Lower leg skin (tissue), 4 donors: ENCODE measurements at places on chromosomes 13 and 19. TPM values are rescaled to one million over a fixed set of nuclear protein-coding genes. Genes with fewer than 3 reads are reported as not detected.
A peak's percentile ranks its signal among the peaks of the same experiment; 100 is the strongest.

DNA sequence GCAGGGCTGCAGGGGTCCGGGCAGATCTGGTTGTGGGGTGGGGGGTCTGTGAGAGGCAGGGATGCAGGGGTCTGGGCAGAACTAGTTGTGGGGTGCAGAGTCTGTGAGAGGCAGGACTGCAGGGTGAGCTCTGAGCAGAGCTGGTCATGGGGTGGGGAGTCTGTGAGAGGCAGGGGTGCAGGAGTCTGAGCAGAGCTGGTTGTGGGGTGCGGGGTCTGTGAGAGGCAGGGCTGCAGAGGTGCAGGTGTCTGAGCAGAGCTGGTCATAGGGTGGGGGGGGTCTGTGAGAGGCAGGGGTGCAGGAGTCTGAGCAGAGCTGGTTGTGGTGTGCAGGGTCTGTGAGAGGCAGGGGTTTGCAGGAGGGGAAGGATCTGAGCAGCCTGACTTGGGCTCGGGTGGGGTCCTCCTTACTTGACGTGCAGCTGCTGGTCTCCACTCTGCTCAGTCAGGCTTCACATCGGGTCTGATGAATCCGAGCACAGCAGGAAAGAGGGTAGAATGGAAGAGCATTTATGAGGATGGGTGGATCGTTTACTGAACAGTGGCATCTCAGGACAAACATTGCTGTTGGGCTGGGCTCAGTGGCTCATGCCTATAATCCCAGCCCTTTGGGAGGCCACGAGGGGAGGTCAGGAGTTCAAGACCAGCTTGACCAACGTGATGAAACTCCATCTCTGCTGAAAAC, 31.2 kb downstream of the IGFL2 start:
- peak; percentile 53 for DNase-seq

DNA sequence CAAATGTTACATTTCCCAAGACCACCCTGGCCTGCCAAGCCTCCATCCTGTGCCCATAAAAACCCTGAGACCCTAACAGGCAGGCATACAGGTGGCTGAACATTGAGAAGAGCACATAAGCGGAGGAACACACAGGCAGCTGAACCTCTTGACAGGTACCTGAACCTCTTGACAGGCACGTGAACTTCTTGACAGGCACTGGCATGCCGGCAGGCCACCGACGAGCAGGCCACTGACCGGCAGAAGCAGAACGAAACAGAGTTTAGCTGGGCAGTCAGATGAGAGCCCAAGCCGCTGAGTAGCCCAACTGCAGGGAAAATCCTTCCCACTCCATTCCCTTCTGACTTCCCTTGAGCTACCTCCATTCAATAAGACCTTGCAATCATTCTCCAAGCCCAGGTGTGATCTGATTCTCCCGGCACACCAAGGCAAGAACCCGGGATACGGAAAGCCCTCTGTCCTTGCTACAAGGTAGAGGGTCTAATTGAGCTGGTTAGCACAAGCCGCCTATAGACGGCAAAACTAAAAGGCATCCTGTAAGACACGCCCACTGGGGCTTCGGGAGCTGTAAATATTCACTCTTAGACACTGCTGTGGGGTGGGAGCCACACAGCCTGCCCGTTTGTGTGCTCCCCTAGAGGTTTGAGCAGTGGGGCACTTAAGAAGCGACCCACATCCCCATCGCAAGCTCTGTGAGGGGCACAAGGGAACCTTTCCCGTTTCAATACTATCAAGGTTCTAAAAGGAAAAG, 2613.9 kb upstream of the PCDH20 start:
- DNase-seq, result no peak

The FGF14 gene
- 0.46 TPM for total RNA-seq

DNA sequence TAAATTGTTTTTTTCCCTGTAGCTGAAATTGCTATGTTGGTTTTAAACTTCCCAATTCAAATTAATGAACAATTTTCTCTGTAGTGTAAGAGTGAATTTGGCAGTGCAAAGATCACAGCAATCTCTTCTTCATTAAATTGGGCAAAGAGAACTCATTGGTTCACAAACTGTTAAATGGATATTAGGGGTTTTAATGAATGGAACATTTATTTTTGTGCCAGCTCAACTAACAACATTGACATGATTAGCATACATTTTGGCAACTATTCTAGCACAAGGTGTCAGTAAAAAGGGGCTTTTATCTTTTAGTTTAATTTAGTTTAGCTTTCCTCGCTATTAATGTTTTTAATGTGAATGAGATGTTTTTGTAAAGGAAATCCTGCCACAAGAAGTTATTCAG, 7.1 kb downstream of the PCDH20 start:
- DNase-seq, result no peak

The ZNF556 gene
- total RNA-seq, result not detected

DNA sequence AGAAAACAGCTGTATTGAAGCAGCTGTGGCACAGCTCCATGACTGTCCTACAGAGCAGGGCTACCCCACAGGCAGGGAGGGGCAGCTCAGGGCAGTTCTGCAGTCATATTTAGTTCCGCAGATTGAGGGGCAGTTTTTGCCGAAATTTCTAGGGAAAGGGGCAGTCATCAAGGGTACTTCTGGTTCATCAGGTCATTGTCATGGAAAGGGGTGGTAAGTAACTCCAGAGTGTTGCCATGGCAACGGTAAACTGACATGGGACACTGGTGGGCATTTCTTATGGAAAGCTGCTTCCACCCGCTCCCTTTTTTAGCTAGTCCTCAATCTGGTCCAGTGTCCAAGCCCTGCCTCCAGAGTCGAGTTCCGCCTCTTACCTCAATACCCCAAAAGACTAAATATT, 702.8 kb downstream of the LIG4 start:
- no peak for DNase-seq

The ZNF625 gene
- total RNA-seq, result 9.2 TPM

The RETN gene
- total RNA-seq, result not detected

GRCh38 chr19:44637390-44637764, 6.3 kb upstream of the PVR start:
- no peak for DNase-seq

DNA sequence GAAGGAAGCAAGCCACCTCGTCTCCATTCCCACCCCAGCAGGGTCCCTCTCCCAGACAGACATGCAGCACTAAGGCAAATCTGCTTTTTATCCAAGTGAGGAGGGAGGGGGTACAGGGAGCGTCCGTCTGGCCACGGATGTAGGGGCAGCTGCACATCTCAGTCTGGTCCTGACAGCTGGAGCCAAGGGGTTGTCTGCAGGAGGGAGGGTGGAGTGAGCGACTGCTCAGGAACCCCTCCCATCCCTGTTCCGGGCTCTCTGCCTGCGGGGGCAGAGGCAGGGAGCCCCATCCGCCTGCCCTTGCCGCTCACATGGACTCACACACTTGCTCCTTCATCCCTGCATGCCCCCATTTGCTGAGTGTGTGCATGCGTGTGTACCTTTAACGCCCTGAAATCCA, 2.5 kb downstream of the TMEM190 start:
- no peak for DNase-seq

DNA sequence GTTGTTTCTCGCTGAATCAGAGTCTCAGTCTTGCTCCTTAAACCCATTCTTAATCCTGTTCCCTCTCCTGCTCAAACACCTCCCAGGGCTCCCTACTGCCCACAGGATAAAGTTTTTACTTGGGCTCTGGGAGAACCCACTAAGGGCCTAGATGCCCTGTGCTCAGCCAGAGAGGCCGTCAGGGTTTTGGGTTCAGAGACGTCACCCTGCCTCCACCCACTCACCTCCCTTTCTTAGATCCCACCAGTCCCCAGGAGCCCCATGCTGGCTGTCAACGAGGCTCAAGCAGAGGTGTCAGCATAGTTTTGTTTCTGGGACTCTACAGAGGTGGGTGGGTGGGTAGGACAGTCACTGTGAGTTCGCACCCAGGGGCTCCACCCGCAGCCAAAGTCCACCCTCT, 15.5 kb upstream of the CYP4F2 start:
- DNase-seq, result no peak

DNA sequence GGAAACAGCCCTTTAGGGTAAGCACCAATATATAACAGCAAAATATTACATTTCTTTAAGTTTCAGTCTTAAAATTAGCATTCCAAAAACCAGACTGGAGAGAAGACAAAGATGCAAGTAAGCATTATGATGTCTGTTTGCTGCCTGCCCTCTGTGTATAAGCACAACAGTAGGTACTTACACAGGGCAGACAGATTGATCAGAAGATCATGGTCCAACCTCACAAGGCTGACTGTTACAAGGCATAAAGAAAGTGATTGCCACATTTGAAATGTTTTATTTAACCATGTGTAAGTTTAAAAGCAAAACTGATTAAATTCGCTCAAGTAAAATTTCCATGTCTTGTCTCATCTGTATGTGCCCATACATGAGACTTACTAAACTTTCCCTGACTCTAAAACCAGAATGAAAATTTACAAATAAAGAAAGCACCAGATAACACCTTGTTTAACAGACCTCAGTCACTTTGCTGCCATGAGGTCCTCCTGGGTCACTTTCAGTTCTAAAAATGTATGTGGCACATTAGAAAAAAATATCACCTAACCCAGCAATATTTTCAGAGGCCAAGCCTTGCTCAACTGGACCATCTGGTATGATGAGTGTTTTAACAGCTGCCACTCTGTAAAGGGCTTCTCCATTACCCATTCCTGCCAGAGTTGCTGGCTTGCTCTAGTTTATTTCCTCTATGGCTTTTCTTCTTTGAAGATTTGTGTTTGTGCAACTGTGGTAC, 297.0 kb downstream of the RBM26 start:
- no peak for DNase-seq

GRCh38 chr19:13959962-13960862, 7.9 kb downstream of the DCAF15 start:
- no peak for DNase-seq

DNA sequence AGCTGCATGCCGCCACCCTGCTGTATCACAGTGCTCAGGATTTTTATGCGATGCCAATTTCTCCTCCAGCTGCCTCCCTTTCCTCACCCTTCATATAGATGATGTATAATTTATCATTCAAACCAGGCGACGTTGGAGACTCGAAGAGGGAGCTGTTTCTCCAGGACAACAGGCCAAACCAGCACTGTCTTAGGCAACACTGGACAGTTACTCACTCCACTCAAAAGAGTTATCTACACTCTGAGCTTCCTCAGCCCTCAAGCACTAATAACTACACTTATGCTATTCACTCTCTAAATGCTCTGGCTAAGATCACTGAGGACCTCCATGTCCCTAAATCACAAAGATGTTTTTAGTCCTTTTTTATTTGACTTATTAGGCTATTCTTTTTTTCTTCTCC, 87.3 kb upstream of the RFC3 start:
- no peak for DNase-seq

DNA sequence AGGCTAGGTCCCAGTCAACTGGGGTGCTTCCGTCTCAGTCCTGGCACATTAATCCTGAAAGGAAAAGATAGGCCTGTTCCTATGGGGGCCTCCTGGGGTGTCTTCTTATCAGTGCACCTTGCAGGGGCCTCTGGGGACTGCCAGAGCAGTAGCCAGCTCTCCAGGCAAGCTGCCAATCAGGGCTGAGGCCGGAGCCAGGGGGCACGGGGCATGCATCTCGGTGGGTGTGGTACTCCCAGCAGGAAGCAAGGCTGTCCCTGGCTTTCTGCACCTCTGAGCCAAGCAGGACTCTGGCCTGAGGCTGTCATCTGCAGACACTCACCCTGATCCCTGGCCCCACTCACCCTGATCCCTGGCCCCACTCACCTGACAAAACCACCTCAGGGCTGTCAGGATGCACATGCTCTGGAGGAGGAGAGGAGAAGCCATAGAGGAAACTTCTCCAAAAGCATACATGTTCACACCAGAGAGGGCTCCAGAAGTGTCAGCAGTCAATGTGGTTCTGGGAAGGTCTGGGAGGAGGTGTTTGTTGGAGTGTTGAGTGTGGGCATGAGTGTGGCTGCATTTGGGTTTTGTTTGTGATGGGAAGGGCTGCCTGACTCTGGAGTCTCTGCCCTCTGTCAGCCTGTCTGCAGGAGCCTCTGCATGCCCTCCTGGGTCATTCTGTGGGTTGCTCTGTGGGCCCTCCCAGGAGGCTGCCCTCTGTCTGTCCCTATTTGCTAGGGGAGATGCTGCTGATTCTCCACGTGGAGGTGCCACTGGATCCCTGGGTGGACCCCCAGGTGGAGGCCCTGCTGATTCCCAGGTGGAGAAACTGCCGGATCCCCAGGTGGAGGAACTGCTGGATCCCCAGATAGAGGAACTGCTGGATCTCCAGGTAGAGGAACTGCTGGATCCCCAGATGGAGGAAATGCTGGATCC, 22.7 kb upstream of the KCTD15 start:
- DNase-seq, result no peak

GRCh38 chr13:50033725-50034124, 18.5 kb downstream of the KCNRG start:
- no peak for DNase-seq

DNA sequence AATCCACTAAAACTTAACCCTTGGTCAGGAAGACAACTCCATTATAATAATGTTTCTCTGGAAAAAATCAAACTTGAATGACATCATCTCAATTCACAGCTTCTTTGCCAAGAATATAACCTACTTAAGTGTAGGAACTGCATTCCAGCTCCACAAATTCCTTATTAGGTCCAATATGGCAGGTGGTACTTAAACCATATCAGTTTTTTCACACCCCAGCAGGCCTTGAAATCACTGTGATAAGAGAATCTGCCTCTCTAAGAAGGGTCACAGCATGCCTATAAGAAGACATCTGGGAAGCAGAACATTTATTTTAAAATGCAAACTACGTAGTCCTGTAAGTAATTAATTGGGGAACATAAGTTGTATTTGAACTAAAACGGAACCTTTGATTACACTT, 687.8 kb downstream of the DIAPH3 start:
- no peak for DNase-seq

GRCh38 chr19:23772675-23773063, 14.0 kb upstream of the ZNF681 start:
- no peak for DNase-seq

GRCh38 chr19:13234518-13234917, 84.3 kb downstream of the IER2 start:
- DNase-seq, result no peak

DNA sequence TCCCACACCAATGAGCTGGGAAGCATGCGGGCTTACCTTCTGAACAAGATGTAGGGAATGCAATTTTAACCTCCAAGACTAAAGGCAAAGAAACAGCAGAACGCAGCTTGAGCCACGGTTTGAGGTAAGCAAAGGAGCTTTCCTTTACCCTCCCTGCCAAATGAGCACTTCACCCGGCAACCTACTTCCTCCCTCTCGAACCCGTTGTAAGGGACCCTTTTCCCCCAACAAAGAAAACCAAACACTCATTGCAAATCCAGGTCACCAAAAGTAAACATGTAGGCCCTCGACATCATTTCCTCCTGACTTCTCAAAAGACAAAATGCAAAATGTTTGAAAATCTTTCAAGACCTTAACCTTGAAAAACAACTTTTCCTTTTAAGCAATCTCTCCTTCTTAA, 65.3 kb downstream of the ABCC4 start:
- no peak for DNase-seq

DNA sequence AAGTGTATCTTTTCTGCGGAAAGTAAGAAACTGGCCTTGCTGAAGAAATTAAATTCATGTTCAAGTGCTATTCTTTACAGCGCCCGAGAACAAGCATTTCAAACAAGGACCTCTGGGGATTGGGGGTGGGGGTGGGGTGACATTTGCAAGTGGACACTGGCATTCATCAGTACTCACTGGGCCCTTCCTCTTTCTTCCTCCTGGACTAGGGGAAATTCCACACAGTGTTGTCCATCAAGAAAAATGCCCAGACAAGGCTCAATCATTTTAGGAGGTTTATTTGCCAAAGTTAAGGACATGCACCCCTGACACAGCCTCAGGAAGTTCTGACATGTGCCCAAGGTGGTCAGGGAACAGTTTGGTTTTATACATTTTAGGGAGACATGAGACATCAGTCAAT, 22.9 kb upstream of the OR10H1 start:
- DNase-seq, result no peak
